Stimulated activated CD8-positive, alpha-beta memory T cell treated with anti-CD3 and anti-CD28 coated beads, Interleukin-2, amount 100 ng/mL, for 1 hour (primary cell): ENCODE measurements at places on chromosomes 6 and 20.

- no peak for DNase-seq
Measured at GRCh38 chr6:22367346-22367745, 70.5 kb upstream of the PRL start.

GRCh38 chr6:41548098-41548840, 2.1 kb downstream of the FOXP4 start:
- DNase-seq: no peak

- DNase-seq: no peak
Measured at GRCh38 chr20:48360342-48360975, 467.3 kb downstream of the PREX1 start.

- DNase-seq: no peak
Measured at GRCh38 chr6:626236-626635, 30.7 kb downstream of the HUS1B start.

DNA sequence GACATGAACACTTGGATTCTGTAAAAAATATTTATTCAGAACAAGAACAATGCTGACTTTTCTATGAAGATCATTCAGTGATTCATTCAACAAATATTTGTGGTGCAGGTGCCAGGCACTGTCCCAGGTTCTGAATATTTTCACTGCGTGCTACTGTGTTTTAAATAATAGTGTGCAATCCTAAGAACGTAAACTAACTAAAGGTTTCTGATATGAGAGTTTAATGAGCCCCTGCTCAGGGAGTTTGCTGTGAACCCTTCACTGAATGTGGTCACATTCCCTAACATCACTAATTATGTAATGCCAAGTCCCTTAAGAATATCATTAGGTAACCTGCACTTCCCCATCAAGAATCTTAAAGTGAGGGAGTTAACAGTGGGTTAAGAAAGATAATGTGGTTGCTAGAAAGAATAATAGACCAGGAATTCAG, 1.7 kb upstream of the TMEM170B start:
- no peak for DNase-seq

DNA sequence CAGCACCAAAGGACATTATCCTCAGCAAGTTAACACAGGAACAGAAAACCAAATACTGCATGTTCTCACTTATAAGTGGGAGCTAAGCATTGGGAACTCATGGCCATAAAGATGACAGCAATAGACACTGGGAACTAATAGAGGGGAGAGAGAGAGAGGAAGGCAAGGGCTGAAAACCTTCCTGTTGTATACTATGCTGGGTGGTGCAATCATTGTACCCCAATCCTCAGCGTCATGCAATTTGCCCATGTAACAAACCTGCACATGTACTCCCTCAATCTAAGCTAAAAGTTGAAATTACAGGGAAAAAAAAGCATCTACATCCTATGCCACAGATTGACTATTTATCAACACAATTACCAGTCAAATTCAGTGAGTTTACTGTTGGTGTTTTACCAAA, 20.0 kb upstream of the VNN1 start:
- DNase-seq: no peak

GRCh38 chr6:47524136-47524845, 46.7 kb downstream of the CD2AP start:
- no peak for DNase-seq

DNA sequence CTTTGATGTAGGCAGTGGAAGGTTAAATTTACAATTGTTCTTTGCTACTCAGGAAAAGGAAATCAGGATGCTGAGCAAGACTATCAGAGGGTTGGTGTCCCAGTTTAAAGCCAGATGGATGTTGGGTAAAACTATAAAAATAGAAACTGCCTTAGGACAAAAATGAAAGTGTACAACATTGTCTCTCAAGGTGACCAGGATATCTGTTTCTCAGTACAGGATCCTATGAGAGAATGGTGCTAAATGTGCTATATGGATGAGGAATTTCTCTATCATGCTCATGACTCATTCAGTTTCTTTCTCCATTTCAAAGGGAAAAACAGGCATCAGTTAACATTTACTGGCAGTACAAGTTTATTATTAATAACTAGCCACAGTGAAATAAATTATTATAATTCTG, 534.2 kb upstream of the GJE1 start:
- no peak for DNase-seq

GRCh38 chr6:147279427-147279826, 75.2 kb downstream of the STXBP5 start:
- no peak for DNase-seq

GRCh38 chr6:115706324-115706723, 354.4 kb downstream of the FRK start:
- DNase-seq: no peak

DNA sequence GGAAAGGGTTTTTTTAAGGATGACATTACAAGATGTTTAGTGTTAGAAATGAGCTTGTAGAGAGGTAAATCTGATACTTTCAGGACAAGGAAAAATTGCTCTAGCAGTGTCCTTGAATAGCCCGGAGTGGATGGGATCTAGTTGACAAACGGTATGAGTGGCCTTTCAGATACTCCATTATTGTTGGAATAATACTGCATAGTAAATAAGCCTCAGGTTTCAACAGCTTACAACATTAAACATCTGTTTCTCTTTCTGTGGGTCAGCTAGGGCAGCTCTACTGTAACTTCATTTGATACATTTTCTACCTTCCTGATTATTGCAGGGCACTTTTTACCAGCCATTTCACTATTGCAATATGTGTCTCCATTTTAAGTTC, 118.0 kb downstream of the B3GAT2 start:
- no peak for DNase-seq

DNA sequence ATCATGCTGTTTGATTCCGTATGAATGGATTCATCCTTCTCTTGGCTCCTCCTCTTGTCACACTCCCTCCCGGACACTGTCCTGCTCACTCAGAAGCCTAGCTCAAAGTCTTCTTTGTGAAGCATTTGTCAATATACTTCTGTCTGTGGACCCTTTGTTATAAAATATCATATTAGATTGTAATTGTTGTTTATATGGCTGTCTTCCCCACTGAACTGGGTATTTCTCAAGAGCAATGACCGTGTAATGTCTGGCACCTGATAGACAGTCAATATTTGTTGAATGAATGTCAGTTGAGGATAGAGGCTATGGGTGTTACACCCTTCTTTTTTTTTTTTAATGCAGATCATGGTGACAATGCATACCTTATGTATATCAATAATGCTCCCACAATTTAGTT, 335.3 kb downstream of the SOX4 start:
- no peak for DNase-seq

DNA sequence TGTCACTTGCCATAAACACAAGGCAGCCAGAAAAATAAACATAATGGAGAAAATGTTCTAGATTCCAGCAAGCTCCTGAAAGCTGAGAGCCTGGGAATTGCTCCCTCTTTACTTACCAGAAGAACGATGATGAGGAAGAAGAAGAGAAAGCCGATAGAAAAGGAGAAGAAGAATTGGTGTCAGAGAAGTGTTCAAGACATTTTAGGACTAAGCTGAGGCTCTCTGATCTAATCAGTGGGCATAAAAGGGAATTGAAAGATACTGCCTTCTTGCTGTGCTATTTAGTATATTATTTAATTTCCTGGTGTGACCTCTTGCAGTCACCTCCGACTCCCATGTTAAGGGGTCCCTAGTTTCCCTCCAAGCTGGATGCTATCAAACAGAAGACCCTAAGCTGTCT, 316.6 kb upstream of the JARID2 start:
- no peak for DNase-seq

DNA sequence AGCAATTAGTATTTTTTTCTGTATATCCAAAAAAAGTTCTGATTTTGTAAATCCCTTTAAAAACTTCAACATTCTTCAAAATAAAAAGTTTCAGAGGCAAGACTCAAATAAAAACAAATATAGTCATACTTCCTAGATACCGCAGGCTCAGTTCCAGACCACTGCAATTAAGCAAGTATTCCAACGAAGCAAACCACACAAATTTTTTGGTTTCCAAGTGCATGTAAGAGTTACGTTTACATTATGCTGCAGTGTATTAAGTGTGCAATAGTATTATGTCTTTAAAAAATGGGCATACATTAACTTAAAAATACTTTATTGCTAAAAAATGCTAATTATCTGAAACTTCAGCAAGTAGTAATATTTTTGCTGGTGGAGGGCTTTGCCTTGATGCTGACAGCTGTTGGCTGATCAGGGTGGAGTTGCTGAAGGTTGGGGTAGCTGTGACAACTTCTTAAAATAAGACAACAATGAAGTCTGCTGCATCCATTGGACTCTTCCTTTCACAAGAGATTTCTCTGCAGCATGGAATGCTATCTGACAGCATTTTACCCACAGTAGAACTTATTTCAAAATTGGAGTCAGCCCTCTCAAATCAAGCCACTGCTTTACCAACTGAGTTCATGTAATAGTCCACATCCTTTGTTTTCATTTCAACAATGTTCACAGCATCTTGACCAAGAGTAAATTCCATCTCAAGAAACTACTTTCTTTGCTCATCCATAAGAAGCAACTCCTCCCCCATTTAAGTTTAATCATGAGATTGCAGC, 46.0 kb downstream of the PHIP start:
- DNase-seq: no peak

DNA sequence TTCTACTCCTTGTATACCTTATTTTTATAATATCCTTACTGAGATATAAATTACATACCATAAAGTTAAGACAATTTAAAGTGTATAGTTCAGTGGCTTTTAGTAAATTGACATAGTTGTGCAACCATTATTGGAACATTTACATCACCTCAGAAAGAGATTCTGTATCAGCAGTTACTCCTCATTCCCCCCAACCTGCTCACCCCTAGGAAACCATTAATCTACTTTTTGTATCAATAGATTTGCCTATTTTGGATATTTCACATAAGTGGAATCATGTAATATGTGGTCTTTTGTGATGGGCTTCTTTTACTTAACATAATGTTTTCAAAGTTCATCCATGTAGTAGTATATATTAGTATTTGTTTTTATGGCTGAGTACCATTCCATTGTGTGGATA, 51.3 kb downstream of the CDC5L start:
- DNase-seq: no peak

DNA sequence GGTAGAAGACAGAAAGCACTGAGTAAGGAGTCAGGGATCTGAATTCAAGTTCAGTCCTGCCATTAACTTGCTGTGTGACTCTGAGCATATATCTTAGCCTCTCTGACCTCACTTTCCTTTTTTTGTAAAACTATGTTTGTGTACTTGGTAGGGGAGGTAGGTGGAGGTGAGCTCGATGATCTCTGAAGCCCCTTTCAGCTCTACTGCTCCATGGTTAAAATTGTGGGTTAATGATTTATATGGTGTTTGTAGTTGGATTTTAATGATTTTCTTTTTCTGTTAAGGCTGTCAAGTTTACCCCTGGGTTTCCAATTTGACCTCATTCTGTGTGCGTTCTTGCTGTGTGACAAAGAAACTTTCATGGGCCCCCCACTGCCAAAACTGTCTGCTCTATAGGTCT, 124.1 kb downstream of the CD164 start:
- no peak for DNase-seq

DNA sequence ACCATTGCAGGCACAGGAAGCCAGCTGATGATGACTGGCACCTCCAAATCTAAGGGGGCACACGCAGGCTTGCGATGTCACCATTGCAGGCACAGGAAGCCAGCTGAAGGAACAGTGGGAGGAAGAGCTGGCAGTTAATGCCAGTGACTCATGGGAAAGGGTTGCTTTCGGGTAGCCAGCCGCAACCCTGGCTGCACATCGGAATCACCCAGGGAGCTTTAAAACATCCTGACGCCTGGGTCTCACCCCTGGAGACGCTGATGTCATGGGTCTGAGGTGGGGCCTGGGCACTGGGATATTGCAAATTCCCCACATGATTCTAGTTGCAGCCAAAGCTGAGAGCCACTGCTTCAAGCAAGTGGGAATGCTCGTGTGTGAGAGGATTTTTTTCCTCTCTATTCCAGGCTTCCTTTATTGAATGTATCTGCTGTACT, 16.1 kb upstream of the CCN6 start:
- DNase-seq: no peak

- no peak for DNase-seq
Measured at GRCh38 chr6:7696061-7696460, 29.8 kb upstream of the BMP6 start.

GRCh38 chr6:11944111-11944510, 68.0 kb upstream of the HIVEP1 start:
- no peak for DNase-seq

DNA sequence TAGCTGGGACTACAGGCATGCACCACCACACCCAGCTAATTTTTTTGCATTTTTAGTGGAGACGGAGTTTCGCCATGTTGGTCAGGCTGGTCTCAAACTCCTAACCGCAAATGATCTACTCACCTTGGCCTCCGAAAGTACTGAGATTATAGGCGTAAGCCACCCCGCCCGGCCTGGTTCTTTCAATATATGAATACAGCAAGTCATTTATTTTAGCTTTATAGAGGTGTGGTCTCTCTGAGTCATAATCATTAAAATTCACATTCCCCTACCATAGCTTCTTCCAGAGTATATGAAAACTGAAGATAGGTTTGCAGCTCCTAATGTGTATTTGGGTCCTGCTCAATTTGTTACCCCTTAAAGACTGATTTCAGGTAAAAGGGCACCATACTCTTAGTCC, 88.5 kb upstream of the FAM8A1 start:
- DNase-seq: no peak

DNA sequence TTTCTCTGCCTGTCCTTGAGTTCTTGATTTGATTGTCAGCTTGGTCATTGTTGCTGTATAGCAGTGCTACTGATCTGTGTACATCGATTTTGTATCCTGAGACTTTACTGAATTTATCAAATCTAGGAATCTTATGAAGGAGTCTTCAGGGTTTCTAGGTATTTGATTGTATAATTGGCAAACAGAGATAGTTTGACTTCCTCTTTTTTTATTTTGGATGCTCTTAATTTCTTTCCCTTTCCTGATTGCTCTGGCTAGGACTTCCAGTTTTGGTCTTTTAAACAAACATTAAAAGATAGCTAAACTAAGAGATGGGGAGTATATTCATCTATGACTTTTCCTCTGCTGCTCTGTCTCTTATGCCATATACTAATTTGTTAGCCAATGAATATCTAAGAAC, 62.4 kb downstream of the NCOA7 start:
- no peak for DNase-seq

DNA sequence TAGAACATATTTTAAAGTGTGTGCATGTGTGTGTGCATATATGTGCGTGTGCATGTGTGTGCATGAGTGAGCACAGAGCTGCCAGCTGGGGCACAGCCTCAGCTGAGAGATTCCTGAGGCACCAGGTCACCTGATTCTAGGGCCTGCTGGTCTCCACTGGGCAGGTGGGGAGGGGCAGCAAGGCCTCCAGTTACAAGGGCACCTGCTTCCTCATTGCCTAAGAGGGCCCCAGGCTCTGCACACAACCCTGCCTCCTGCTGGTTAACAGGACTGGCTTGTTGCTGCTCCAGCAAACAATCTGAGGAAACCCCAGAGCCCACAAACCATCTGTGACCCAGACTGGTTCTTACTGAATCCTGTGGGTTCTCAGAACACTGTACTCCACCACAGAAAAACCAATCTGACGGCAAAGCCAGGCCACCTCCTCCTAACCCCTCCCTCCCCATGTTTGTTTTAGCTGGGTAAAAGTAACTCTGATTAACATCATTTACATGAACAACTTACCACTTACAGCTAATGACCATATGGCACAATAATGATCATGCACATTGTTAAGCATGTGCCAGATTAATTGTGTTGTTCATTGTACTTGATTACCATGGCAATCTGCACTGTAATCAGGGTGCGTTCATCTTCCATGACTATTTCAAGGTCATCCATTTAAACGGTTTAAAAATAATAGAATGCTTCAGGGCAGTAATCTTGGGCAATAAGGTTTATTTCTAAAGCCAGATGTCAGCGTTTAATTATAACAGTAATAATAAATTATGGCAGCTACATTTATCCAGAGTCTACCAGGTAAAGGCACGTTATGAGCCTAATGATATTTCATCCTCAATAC, 23.1 kb upstream of the UBE2J1 start:
- peak; percentile 36 for DNase-seq

GRCh38 chr6:132995009-132995408, 180.6 kb downstream of the RPS12 start:
- no peak for DNase-seq
